ENCODE measurements at places on chromosomes 2 and 18. TPM values are rescaled to one million over a fixed set of nuclear protein-coding genes. Genes with fewer than 3 reads are reported as not detected.

DNA sequence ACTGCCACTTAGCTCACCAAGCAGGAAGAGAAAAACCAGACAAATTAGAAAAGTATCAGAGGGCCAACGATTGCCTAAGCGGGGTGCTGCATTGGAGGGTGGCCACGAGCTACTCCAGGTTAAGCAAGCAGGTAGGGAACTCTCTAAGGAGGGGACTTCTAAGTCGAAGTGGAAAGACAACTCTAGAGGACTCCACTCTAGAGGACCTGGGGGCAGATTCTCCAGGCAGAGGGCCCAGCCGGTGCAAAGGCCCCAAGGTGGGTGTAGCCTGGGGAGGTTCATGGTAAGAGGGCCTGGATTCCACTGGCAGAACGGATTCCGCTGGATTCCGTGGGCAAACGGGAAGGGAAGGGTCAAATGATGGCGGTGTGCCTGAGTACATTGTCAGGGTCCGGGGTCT is 12.7 kb downstream of the FBLN7 start:
- no peaks in the 10 kb centered on the region for H3K4me1 ChIP-seq
- no peak overlapping the region for H3K27ac ChIP-seq
- no peak overlapping the region for H3K4me3 ChIP-seq

Gene LOXHD1
- total RNA-seq, result 0.16 TPM

GRCh38 chr2:172698041-172698863 is 37.4 kb upstream of the RAPGEF4 start:
- H3K27me3 ChIP-seq, result no peaks in the 10 kb centered on the region
- no peak overlapping the region for H3K27ac ChIP-seq
- no peak overlapping the region for H3K4me3 ChIP-seq
- H3K36me3 ChIP-seq, result no peaks in the 10 kb centered on the region
- H3K4me1 ChIP-seq, result no peaks in the 10 kb centered on the region

- no peak overlapping the region for H3K4me3 ChIP-seq
- no peaks in the 10 kb centered on the region for H3K4me1 ChIP-seq
- no peak overlapping the region for H3K27ac ChIP-seq
- DNase-seq, result no peak
- no peaks in the 10 kb centered on the region for H3K36me3 ChIP-seq
These were observed 39.9 kb downstream of the DNAH6 start for GRCh38 chr2:84556190-84556589.

DNA sequence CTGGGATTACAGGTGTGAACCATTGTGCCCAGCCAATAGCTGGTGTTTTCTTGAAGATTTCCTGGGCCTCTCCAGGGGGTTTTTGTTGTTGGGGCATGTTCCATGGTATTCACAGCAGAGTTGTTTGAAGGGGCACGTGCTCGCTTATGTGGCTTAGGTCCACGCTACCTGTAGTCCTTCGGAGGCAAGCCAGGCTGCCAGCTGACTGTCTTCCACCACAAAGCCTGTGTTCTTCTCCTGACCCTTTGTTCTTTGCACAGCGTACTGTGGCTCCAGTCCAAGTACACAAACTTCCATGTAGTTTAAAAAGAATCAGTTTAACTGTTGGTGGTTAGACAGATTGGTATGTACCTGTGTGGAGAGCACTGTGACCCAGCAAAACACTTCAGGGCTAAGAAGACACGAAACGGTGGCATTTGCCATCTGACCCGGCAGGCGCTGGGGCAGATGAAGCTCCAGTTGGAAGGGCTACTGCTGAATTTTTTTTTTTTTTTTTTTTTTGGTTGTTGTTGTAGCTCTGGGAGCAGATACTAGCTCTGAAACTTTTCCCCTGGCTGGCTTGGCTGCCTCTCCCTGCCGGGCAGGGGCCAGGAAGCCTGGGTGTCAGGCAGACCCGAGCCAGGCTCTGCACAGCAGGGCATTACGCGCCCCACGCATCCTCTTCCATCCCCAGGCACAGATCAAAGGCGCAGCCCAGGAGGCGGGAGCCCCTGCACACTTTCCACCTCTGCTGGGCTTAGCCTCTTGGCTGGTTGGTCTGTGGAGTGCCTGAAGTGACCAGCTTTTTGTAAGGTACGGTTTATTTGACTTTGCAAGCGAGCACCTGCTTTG is 5.7 kb downstream of the GREB1 start:
- no peak for DNase-seq
- H3K36me3 ChIP-seq, result no peaks in the 10 kb centered on the region
- H3K4me1 ChIP-seq, result no peaks in the 10 kb centered on the region
- no peaks in the 10 kb centered on the region for H3K27me3 ChIP-seq
- no peak overlapping the region for H3K27ac ChIP-seq
- H3K4me3 ChIP-seq, result no peak overlapping the region

Gene CNGA3
- not detected for total RNA-seq

Data from aorta (tissue), 5 donors.